ENCODE measurements at places on chromosomes 1 and 21.
A peak's percentile ranks its signal among the peaks of the same experiment; 100 is the strongest.

- no peak overlapping the region for H3K4me3 ChIP-seq
- H3K27me3 ChIP-seq, result peaks cover 16% of the 10 kb centered on the region
- H3K36me3 ChIP-seq, result peaks cover 38% of the 10 kb centered on the region
- H3K4me1 ChIP-seq, result peaks cover 22% of the 10 kb centered on the region
These were observed 2.1 kb downstream of the CLCC1 start for GRCh38 chr1:108961198-108961597.

- no peaks in the 10 kb centered on the region for H3K36me3 ChIP-seq
- H3K27ac ChIP-seq, result no peak overlapping the region
- peaks cover 30% of the 10 kb centered on the region for H3K4me1 ChIP-seq
- peaks cover 4% of the 10 kb centered on the region for H3K27me3 ChIP-seq
These were observed 76.0 kb upstream of the C1orf174 start for GRCh38 chr1:3975903-3976630.

DNA sequence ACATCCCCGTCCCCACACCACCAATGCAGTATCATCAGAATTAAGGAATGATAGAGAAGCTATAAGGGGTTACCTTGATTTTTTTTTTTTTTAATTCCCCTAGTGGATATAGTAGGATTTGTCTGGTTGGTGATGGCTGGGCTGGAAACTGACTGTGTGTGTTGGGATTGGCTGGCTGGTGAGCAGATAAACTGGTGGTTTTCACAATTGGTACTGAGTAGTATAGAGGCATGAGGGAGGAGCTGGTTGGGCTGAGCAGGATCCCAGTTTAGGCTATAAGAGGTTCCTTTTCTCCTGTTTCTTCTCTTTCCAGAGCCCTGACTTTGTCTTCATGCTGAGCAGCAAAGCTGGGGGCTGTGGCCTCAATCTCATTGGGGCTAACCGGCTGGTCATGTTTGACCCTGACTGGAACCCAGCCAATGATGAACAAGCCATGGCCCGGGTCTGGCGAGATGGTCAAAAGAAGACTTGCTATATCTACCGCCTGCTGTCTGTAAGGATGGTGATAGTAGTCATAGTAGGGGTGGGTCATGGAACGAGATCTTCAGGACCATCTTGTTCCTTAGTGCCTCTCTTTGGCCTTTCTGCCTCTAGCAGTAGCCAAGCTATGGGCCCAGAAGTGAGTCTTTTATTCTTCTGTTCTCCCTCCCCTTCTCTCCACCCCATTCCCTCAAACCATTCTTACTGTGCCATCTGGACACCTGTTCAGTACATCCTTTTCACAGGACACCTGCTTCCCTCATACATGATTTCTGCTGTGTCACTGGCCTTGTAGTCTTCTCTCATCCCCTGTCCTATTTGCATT, 26.9 kb downstream of the RAD54L start:
- DNase-seq, result no peak
- no peaks in the 10 kb centered on the region for H3K27me3 ChIP-seq
- H3K4me3 ChIP-seq, result no peak overlapping the region
- peak overlapping the region; percentile 66 for H3K27ac ChIP-seq

GRCh38 chr1:71861022-71861421, 421.3 kb downstream of the NEGR1 start:
- no peak overlapping the region for H3K4me3 ChIP-seq
- no peaks in the 10 kb centered on the region for H3K4me1 ChIP-seq
- H3K27me3 ChIP-seq, result no peaks in the 10 kb centered on the region
- DNase-seq, result no peak
- no peaks in the 10 kb centered on the region for H3K36me3 ChIP-seq
- no peak overlapping the region for H3K27ac ChIP-seq

All from nephron progenitor cell (in vitro differentiated cells).